ENCODE measurements at places on chromosomes 11 and 22. TPM values are rescaled to one million over a fixed set of nuclear protein-coding genes. Genes with fewer than 3 reads are reported as not detected.

GRCh38 chr11:33390944-33391892 lies 134.0 kb downstream of the HIPK3 start:
- H3K4me1 ChIP-seq = no peaks in the 10 kb centered on the region
- no peaks in the 10 kb centered on the region for H3K36me3 ChIP-seq
- H3K4me3 ChIP-seq = no peak overlapping the region
- H3K27me3 ChIP-seq = no peaks in the 10 kb centered on the region
- DNase-seq = no peak

Gene OR2AG1
- total RNA-seq = not detected

DNA sequence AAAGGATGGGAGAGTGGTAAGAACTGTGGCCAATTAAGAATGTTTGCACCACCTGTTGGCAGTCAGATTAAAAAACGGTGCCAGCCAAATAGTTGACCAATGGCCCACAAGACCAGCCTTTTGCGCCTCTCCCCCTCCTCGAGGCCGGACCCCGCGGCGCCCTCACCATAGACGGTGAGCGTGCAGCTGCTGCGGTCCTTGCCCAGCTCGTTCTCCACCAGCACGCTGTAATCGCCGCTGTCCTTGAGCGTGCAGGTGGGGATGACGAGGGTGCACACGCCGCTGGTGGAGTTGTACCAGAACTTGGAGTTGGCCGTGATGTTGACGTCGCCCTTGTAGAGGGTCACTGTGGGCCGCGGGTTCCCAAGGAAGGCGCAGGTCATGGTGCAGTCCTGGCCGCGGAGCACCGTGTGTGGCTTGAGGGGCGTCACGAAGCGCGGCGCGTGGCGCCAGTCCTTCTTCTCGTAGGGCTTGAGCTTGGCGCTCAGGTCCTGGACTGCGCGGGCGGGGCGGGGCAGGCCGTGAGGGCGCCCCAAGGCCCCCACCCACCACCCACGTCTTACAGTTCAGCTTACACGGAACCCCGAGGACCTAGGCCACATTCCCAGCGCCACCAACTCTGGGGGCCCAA lies 7.2 kb downstream of the TMEM86A start:
- no peak for DNase-seq
- peak overlapping the region; percentile 86 for H3K27ac ChIP-seq
- no peaks in the 10 kb centered on the region for H3K36me3 ChIP-seq
- H3K4me1 ChIP-seq = peaks cover 27% of the 10 kb centered on the region
- no peaks in the 10 kb centered on the region for H3K27me3 ChIP-seq

DNA sequence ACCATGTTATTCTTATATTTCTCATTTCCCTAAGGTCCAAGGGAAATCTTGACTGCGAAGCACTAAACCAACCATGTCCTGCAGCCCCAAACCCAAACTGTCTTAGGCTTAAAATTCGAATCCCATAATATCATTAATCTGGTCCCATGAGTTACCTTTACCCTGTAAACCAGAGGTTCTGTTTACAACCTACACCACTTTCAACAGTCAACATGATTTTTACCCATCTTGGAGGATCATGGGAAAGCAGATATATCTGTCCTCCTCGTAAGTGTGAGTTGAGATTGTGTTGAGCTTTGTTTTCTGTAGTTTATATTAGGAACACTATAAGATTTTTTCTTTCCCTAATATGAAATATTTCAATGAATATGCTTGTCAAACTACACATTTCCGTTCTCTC lies 6.4 kb downstream of the PRPF19 start:
- H3K27me3 ChIP-seq = no peaks in the 10 kb centered on the region
- DNase-seq = no peak
- H3K27ac ChIP-seq = no peak overlapping the region
- H3K36me3 ChIP-seq = peaks cover 35% of the 10 kb centered on the region
- H3K4me1 ChIP-seq = peaks cover 19% of the 10 kb centered on the region
- no peak overlapping the region for H3K4me3 ChIP-seq

DNA sequence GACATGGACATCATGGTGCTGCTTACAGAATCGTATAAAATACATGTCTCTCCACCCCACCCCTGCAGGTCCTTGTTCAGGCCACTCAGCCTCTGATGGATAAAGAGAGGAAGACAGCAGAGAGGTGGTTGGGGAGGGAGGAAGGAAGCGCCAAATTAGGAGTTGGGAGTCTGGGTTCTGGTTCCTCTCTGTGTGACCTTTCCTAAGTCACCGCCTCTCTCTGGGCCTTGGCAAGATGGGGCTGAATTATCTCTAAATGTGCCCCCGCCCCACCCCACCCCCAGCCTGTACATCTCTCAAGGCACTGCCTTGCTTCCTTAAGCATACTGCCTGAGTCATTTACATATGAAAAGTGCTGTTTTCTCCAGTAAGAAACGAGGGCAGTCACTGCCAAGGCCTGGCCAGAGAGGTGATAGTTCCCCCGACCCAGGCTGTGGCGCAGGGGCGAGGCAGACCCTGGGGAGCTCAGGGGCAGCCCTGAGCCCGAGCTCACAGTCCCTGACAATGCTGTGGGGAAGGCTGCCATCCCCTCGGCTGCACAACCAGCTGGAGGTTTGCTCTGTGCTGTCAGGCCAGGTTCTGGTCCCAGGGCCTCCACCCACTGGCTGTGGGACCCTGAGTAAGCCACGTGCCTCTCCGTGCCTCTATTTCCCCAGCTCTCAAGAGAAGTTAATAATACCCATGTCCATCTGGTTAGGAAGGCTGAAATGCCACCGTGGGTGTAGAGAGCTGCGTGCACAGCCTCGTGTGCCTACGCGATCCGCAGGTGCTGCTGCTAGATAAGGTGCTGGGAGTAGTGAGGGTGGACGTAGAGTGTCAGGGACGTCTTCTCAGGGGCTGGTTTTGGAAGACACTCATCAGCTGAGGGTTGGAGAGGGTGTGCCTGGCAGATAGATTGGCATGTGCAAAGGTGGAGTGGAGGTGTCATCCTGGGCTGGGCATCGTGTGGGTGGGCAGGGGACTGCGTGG lies 55.3 kb downstream of the CACNA1I start:
- H3K4me1 ChIP-seq = no peaks in the 10 kb centered on the region
- H3K4me3 ChIP-seq = no peak overlapping the region
- no peak for DNase-seq
- H3K36me3 ChIP-seq = no peaks in the 10 kb centered on the region
- peaks cover 48% of the 10 kb centered on the region for H3K27me3 ChIP-seq

DNA sequence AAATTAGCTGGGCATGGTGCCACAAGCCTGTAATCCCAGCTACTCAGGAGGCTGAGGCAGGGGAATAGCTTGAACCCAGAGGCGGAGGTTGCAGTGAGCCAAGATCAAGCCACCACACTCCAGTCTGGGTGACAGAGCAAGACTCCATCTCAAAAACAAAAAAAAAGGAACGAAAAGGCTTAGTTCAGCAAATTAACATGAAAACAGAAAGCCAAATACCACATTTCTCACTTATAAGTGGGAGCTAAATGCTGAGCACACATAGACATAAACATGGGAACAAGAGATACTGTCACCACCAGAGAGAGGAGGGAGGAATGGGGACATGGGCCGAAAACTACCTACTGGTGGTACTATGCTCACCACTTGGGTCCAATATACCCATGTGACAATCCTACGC lies 38.6 kb downstream of the SCGB1A1 start:
- no peak for DNase-seq
- H3K36me3 ChIP-seq = no peaks in the 10 kb centered on the region
- H3K4me1 ChIP-seq = peaks cover 45% of the 10 kb centered on the region
- peak overlapping the region; percentile 90 for H3K27ac ChIP-seq
- H3K4me3 ChIP-seq = no peak overlapping the region

GRCh38 chr11:121555121-121555520 lies 102.4 kb upstream of the SORL1-AS1 start:
- no peaks in the 10 kb centered on the region for H3K36me3 ChIP-seq
- no peak for DNase-seq
- H3K4me3 ChIP-seq = no peak overlapping the region
- no peak overlapping the region for H3K27ac ChIP-seq

DNA sequence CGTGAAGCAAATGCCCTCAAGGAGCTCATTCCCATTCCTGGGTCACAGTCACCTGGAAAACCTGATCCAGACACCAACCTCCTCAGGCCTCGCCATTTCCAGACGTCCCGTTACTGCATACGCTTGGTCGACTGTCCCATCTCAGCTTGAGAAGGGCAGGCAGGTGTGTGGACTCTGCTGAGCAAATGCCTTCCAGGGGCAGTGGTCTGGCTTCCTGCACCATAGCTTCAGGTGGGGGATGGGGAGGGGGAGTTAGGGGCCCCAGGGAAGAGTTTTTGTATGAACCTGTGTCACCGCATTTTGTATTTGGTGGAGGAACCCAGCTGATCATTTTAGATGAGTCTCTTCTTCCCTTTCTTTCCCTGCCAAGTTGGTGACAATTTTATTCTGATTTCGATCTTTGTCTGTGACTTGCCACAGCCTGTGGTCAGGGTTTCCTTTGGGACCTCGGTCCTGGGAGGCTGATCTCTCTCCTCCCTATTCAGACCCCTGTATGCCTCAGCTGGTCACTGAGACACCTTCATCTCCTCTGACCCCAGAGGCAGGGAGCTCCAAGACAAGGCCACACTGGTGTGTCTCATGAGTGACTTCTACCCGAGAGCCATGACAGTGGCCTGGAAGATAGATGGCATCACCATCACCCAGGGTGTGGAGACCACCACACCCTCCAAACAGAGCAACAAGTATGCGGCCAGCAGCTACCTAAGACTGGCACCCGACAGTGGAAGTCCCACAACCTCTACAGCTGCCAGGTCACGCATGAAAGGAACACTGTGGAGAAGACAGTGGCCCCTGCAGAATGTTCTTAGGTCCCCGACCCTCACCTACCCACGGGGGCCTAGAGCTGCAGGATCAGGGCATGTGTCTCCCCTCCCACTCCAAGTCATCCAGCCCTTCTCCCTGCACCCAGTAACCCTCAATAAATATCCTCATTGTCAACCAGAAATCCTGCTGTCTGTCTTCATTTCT lies 22.9 kb downstream of the IGLL5 start:
- no peaks in the 10 kb centered on the region for H3K4me1 ChIP-seq
- H3K4me3 ChIP-seq = no peak overlapping the region
- no peaks in the 10 kb centered on the region for H3K27me3 ChIP-seq

Gene DRICH1
- not detected for total RNA-seq

All from tibial nerve (tissue), 4 donors.